HCT116 (cell line): ENCODE measurements at places on chromosomes 1 and 21.

GRCh38 chr1:32538887-32539583, at the start of gene ZBTB8A:
Gene ZBTB8A (plus strand): TSS chr1:32539427. CDS start chr1:32592932, 53,505 bp downstream.
- DNase-seq, result peak; percentile 54

DNA sequence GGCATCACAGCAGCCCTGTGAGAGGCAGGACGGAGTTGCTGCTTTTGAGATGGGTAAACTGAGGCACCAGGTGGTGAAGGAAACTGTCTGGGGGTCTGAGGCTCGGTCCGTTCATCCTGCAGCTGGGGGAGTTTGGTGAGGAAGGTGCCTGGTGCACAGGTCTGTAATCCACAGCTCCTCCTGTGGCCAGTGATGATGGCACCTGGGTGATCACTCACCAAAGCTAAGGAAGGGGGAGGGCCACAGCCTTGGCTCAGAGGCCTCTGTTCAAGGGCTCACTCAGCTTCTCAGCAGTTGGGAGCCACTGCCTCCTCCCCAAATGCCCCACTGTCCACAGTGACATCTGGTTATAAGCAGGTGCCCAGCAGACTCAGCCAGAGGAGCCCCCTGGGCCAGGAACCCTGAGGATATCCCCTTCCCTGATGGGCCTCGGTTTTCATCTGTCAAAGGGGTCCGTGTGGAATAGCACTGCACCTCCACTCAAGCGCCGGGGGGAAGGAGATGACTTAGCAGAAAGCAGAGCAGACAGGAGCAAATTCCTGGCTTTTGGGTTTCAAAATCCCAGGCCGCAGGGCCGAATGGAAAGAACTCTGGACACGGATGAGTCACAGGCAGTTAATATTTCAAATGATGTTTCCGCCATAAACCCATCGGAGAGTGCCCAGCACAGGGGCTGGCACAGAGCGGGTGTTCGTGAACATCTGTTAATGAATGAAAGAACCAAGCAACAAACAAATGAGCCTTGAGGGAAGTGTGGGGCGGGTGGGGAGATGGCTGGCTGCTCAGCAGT, 82.8 kb downstream of the DMRTB1 start:
- DNase-seq, result peak; percentile 13

GRCh38 chr1:17018849-17019248, 7.1 kb upstream of the ATP13A2 start:
- DNase-seq, result no peak

- no peak for DNase-seq
Observed at GRCh38 chr1:101128211-101128727, 102.7 kb upstream of the DPH5 start.

GRCh38 chr1:164785841-164786534, 227.0 kb downstream of the PBX1 start:
- DNase-seq, result no peak

GRCh38 chr1:243738020-243738419, 112.0 kb downstream of the AKT3 start:
- no peak for DNase-seq

- no peak for DNase-seq
Observed at GRCh38 chr1:172561252-172561651, 28.3 kb downstream of the SUCO start.

DNA sequence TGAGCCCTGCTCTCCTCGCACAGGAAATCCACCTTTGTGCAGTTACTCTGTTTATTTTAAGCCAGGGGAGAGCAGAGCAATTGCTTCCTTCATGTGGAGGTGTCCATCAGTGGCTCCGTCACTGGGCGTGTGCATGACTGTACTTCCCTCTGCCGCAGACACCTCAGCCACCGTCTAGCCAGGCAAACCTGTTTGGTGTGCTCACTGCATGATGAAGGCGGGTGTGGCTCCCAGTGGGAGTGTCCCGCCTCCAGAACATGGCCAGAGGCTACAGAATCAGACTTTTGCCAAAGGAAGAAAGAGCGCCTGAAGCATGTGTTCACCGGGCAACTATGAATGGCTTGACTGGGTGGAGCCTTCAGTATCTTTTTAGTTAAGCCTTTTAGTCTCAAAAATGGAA, 26.1 kb upstream of the LAMC2 start:
- peak; percentile 95 for DNase-seq

DNA sequence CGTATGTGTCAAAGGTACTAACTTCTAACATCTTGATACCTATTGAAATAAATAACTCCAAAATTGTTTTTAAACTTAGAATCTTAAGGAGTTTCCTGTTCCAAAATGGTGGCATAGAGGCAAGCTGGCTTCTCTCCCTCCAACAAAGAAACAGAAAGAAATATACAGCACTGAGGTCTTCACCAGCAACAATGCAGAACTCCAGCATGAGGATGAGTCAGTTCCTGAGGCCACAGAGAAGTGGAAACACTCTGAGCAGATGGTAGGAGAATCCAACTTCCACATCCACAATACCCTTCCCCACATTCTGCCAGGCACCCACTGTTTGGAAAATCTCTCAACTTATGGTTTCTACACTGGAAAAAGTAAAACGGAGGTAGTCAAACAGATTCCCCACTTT, 12.2 kb upstream of the PPIH start:
- DNase-seq, result no peak

DNA sequence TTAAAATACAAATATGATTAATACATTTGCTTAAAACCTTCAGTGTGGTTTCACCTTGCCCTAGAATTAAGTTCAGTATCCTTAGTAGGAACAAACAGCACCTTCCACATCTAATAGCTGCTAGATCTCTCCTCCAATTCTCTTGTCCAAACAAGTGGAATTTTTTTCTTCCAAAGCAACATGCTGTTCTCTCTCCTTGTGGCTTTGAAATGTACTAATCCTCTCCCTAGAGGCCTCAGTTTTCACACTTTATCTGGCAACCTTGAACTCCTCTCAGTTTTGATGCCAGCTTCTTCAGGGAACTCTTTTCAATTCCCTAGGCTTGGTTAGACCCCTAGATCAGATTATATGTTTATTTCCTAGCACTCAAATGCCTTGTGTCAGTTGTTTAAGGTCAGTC, 87.0 kb downstream of the GLUL start:
- no peak for DNase-seq

DNA sequence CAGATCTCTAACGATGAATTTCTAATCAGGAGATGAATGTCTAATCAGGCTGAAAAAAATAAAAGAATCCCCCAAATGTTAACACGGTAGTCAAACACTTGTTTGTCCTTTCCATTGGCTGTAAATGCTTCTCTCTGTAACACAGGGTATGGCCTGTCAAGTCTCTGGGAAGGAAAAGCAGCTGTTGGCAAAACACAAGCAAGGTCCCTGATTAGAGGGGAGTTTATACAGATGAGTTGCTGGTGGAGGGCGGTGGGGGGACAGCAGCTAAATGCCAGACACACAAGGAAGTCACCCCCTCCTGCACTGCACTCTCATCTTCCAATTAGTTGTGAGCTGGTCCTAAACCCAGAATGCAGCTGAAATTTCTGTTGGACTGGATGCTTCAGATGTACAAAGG, 51.0 kb downstream of the PGBD5 start:
- DNase-seq, result no peak

GRCh38 chr1:230073371-230074035, 6.5 kb downstream of the GALNT2 start:
- no peak for DNase-seq

GRCh38 chr1:36212782-36213181, 11.5 kb upstream of the THRAP3 start:
- no peak for DNase-seq

- DNase-seq, result peak; percentile 4
Observed at GRCh38 chr21:43211072-43211759, 42.4 kb downstream of the CRYAA start.

DNA sequence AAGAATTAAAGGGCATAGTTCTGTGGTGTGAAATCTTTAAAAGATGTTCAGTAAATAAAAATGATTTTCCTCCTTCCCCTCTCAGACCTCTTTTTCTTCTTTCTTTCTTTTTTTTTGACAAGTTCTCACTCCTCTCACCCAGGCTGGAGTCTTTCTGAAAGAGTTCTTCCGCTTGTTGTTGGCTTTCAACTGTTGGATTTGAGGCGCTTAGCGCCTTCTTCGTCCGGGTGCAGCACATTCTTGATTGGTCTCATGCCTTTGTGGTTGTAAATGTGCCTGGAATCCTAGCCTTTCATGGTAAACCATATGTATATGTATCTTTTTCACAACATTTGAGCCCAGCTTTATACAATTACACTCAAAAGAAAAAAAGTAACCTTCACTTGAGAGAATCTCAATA, 980 bp upstream of the METTL18 start:
- DNase-seq, result no peak

- no peak for DNase-seq
Observed at GRCh38 chr1:226371866-226372490, 35.9 kb downstream of the PARP1 start.

- no peak for DNase-seq
Observed at GRCh38 chr1:2234762-2235113, 6.6 kb downstream of the SKI start.

- DNase-seq, result no peak
Observed at GRCh38 chr1:188427642-188428041, 1598.9 kb downstream of the PLA2G4A start.

DNA sequence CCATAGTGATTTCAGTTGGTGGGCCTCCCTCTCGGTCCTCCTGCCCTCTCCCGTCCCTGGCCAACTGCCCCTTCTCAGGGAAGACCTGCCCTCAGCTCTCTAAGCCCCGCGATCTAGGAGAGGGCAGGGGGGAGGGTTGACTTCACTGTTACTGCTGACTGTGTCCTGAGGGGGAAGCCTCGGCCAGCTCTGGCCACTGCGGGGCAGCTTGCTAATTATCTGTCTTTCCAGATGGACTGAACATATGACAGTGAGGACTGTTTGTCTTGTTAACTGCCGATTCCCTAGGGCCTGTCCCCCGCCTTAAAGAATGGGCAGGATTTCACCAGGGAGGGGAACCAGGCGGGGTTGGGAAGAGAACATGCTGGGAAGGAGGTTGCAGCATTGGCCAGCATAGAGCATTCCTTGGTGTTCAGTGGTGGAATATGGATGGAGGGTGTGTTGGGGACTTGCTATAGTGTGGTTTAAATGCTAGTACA, 22.9 kb downstream of the NIPAL3 start:
- no peak for DNase-seq

DNA sequence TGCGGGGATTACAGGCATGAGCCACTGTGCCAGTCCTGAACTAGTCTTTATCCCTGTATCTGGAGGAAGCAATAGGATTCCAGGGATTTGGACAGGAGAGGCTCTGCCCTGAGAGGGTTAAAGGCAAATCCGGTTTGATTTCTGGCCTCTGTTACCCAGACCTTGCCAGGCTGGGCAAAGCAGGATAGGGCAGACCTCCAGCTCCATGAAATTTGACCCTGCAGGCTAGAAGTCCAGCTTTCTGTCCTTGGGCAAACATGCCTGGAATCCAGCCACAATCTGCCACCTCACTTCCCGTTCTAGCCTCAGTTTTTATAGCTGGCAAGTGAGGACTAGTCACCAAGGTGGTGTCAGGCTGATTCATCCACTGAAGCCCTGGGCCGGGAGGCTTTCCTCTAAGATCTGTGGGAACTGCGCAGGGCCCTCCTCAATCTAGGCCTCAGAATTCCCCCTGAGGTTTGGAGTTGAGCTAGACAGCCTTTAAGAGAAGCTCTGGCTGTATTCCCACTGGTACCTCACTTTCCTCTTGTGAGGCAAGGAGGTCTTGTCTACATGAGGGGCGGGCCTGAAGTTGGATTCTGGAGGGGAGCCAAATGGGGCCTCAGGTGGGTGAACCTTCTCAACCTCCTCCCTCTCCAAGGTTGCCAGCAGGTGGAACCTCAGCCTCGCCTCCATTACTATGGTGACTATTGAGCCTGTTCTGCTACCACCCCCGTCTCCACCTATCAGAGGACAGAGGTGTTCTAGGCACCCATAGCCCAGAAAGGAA, 7.0 kb upstream of the P3R3URF start:
- peak; percentile 98 for DNase-seq

DNA sequence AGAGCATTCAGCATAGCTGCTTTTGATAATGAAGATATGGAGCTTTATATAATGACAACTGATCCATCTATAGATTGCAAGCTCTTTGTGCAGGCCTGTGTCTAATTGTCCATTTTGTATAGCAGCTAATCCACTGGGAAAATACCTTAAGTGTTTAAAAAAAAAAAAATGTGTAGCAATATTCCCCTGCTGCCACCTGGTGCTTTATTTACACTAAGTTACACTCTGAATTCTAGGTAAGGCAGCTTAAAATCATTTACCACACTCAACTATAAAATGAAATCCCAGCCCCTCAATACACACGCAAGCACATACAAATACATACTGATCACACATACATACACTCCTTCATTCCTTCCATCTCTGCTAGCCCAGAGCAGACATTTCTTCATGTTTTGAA, 49.1 kb upstream of the BCL9 start:
- DNase-seq, result no peak

GRCh38 chr1:187234706-187235105, 406.0 kb downstream of the PLA2G4A start:
- DNase-seq, result no peak

DNA sequence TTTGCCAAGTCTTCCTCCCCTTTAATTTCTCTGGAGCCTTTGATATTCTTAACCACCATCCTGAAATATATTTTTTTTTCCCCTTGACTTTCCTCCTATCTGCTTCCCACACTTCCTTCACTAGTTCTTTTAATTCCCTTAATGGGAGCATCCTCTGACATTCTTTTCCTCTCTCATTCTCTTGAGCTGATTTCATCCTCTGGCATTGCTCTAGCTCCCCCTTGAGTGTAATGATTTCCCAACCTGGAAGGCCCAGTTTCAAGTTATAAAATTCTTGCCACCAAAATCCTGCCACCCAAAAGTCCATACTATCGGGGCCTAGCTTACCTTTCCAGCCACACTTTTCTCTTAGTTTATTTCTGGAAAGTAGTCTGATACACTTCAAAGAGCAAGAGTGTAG, 39.5 kb upstream of the UBE2U start:
- no peak for DNase-seq
